ENCODE measurements at places on chromosomes 5 and 9. TPM values are rescaled to one million over a fixed set of nuclear protein-coding genes. Genes with fewer than 3 reads are reported as not detected.

Gene IFNA2
- total RNA-seq = not detected

Gene SOX30
- total RNA-seq = not detected

Gene HSPB3
- not detected for total RNA-seq

Gene EPB41L4A
- 13.4 TPM for total RNA-seq

Gene TAS2R1
- not detected for total RNA-seq

Gene CCL27
- not detected for total RNA-seq

Gene ZBED3
- total RNA-seq = 0.90 TPM

Gene ARID3C
- total RNA-seq = 0.09 TPM

Gene DOCK8
- total RNA-seq = 0.36 TPM

Gene HRCT1
- 0.56 TPM for total RNA-seq

Gene ANXA2R
- total RNA-seq = 3.1 TPM

Gene CCDC69
- total RNA-seq = 7.0 TPM

Gene MTX3
- 7.5 TPM for total RNA-seq

Gene SPINK1
- total RNA-seq = not detected

Gene SLC25A2
- total RNA-seq = 0.09 TPM

Gene SLCO6A1
- not detected for total RNA-seq

Gene TTC39B
- total RNA-seq = 1.9 TPM

Gene TXNDC8
- not detected for total RNA-seq

Gene NOTCH1
- 109 TPM for total RNA-seq

Gene ITK
- not detected for total RNA-seq

Gene DMRT2
- total RNA-seq = not detected

Gene SLC6A18
- total RNA-seq = not detected

Gene DUSP1
- total RNA-seq = 146 TPM

Gene FBP1
- total RNA-seq = 0.38 TPM

Gene EXOSC3
- total RNA-seq = 35.8 TPM

Gene WNT8A
- total RNA-seq = not detected

Gene ELOVL7
- total RNA-seq = under 0.01 TPM

Gene SIT1
- not detected for total RNA-seq

Gene WNK2
- not detected for total RNA-seq

Gene OR1B1
- total RNA-seq = not detected

Gene SHISAL2B
- not detected for total RNA-seq

Gene PCDHGC5
- total RNA-seq = 0.94 TPM

Gene CHSY3
- 6.9 TPM for total RNA-seq

Gene AGXT2
- not detected for total RNA-seq

Gene CA9
- not detected for total RNA-seq

Gene GRM6
- not detected for total RNA-seq

Gene GRXCR2
- not detected for total RNA-seq

Gene C5orf58
- total RNA-seq = not detected

Gene GPRIN1
- total RNA-seq = 3.1 TPM

Gene IL4
- total RNA-seq = not detected

Gene CATSPER3
- total RNA-seq = 0.19 TPM

Data from endothelial cell of coronary artery (primary cell).